Activated T-helper 1 cell treated with anti-CD3 and anti-CD28 coated beads, Interleukin-2, amount 50 U/mL, for 16 hours (primary cell): ENCODE measurements at places on chromosomes 7 and 10.

GRCh38 chr7:116490351-116490750, 9.2 kb upstream of the CAV2 start:
- DNase-seq: no peak

GRCh38 chr7:44824894-44825526, 22.9 kb downstream of the H2AZ2 start:
- no peak for DNase-seq

- DNase-seq: no peak
These were observed 141.9 kb downstream of the ELFN1 start for GRCh38 chr7:1811850-1812508.

DNA sequence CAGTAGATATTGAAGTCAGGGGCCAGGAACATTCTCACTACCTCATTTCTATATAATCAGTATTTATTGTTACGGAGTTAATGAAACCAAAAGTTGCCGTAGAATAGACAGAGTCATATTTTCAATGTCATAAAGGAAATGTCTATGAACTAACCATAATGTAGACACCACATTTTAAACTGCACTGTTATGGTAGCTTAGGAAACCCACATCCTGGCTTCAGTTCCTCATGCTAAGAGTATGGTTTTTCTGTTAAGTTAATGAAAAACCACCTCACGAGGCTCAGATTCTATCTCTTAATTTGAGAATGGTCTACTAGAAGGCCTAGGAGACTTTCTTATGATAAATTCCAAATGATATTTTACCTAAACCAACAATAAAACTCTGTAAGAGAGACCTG, 166.5 kb downstream of the TMEM26 start:
- no peak for DNase-seq

DNA sequence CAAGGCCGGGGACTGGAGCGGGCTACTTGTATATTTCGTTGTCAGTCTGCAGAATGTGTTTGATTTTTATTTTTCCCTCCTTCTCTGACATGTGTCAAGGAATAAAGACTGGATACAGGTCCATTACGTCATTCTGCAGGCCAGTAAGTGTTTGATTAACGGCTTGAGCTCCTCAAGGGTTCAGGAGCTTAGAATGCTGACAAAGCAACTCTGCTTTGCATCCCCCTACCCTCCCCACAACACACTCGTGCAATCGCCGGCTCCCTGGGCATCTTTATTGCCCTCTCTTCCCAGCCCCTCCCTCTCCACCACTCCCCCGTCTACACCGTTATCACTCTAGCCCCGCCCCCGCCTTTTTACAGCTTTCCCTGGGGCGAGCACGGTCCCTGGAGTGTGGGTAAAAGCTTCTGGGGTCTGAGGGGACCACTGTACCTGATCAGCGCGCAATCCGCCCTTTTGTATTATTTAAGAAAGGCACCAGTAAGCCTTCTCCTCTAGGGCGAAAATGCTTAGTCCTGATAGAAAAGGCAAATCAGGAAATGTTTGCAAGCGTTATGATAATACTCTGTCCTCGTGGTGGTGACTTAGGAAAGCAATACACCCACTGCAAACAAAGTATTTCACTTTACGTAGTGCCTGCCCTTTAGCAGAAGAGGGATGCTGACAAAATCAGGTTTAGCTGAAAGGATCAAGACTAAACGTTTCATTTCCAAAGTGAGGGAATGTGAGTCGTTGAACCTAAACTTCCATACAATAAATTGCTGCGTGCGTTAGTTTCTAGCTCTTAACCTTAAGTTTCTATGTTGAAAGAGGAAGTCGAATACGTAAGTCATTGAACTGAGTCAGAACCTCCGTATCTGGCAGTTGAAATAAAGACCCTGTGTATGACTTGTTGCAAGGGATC, 1.4 kb upstream of the CREB5 start:
- DNase-seq: no peak

DNA sequence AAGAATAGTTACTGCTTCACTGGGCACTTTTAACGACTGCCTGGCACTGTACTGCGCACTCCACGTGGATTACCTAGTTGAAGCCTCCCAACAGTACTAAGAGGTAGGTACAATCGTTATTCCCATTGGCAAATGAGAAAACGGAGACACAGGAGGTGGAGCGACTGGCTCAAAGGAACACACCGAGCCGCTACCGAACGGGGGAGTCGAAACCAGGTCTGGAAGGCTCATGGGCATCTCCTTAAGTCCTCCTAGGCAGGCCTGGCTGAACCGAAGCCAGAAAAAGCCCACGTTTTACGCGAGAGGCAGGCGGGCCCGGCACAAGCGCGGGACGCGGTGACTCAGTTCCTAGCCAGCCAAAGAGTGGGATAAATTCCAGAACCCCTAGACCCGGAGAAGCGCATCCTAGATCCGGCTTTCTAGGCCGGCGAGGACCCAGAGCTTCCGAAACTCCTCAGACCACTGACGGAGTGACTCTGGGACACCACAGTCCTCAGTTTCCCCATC, 472 bp downstream of the PDAP1 start:
- DNase-seq: peak; percentile 17

DNA sequence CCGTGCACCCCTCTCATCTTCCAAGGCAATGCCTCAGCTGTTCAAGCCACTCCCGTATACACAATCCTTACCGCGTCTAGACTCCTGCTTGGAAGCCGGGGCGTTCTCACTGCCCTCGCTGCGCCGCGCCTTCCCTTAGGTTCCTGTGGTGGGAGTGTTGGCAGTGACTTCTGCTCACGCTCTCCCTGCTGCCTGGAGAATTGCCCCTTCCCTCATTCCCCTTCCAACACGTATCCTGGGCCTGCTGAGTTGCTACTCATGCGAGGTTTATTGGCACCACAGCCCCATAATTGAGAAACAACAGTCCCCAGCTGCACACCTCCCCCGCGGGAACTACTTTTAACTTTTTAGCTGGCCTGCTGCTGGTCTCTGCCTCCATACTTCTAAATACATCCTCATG, 31.9 kb downstream of the RBM17 start:
- DNase-seq: no peak

DNA sequence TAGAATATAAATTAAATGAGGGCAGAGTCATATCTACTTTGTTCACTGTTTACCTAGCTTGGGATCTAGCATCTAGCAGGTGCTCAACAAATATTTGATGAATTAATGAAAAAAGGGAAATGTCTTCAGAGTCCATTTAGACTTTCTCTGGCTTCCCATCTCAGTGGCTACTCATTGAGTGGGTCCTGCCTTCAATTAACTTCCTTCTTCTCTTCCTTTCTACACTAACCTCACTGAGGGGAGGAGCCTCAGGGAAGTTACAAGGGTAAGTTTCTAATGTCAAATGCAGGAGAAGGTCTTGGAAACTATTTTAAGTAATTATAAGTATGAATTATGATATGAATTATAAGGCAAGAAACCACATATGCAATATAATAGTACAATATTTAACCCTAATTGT, 28.2 kb upstream of the MPP7 start:
- no peak for DNase-seq

DNA sequence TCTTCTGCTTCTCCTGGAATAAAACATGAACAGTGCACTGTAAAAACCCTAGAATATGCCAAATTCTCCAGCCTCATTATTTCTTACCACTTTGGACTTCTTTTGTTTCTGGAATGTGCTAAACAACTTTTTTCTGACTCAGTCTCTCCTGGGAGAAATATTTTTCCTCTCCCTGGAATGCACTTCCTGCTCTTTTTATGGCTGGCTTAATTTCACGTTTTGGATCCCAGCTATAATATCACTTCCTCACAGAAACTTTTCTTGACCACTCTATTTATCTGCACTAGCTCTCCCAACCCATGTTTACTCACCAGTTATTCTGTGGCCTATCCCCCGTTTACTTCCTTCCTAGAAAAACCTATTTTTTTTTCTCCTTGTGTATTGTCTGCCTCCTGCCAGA, 26.7 kb downstream of the ABCB5 start:
- no peak for DNase-seq

- DNase-seq: no peak
These were observed 8.8 kb upstream of the SH2D4B start for GRCh38 chr10:80528901-80529300.

GRCh38 chr10:58771863-58772262, 259.2 kb downstream of the BICC1 start:
- no peak for DNase-seq

- no peak for DNase-seq
These were observed 87.2 kb downstream of the MDFIC start for GRCh38 chr7:115009139-115009538.

- DNase-seq: no peak
These were observed 11.2 kb downstream of the SFTPD start for GRCh38 chr10:79937701-79938151.

GRCh38 chr10:117496031-117496430, 46.5 kb upstream of the EMX2 start:
- no peak for DNase-seq

DNA sequence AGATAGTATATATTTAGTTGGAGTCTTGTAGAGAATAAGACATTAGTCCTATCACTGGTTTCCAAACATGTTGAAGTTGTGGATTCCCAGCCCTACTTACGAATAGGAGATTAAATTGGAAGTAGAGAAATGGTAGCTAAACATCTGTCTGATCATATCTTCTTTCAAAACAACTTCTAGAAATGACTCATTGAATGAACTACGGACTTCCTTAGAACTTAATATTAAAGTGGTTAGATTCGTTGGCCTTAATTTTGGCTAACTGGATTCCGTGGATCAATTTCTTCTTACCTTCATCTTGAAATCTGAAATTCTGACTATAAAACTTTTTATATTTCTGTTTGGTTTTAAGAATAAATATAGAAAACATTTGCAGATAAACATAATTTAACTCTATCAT, 3.4 kb downstream of the PHF14 start:
- no peak for DNase-seq

DNA sequence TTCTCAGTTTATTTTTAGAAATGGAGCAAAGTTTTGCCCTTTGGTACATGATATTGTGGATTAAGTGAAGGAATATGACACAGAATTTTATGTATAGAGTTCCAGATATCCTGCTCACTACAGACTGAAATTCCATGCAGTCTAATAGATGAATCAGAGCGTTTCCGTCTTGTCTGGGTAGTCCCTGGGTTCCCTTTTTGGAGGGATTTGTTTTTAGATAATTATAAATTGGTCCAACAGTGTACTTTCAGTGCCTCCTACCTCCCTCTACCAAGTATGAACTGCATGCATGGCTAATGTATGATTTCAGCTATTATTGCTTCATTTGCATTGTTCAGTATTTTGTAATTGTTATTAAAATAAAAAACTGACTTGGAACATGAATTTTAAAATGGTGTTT, 74.4 kb downstream of the SEPTIN7 start:
- DNase-seq: no peak

DNA sequence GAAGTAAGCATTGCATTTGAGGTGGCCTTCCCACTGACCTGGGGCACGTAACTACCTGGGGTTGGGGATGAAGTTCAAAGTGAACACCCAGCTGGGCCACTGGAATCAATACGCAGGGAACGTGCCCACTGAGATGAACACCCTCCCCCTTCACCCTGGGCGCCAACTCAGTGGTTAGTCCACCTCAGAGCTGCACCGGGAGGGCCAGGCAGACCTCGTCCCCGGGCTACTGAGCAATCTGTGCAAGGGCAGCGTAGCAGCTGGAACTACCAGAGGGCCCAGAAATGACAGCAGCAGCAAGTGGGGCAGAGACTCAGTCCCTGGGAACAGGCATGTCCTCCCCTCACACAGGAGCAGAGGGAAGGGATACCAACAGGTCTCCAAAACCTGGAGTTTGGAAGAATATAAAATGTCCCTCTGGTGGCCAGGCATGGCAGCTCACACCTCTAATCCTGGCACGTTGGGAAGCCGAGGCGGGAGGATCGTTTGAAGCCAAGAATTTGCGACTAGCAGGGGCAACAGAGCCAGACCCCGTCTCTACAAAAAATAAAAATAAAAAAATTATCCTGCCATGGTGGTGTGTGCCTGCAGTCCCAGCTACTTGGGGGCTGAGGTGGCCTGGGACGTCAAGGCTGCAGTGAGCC, 143.9 kb downstream of the SH3PXD2A start:
- no peak for DNase-seq

- no peak for DNase-seq
These were observed 2.8 kb downstream of the ZNF746 start for GRCh38 chr7:149494738-149495368.

- DNase-seq: no peak
These were observed 158.2 kb downstream of the CELF2 start for GRCh38 chr10:11175823-11176243.
